ENCODE measurements at places on chromosomes 2 and 18. TPM values are rescaled to one million over a fixed set of nuclear protein-coding genes. Genes with fewer than 3 reads are reported as not detected.

GRCh38 chr2:66517772-66518171 lies 82.8 kb downstream of the MEIS1 start:
- DNase-seq = no peak

CXCR1 gene
- 0.12 TPM for total RNA-seq

MC2R gene
- not detected for total RNA-seq

GPR39 gene
- 7.2 TPM for total RNA-seq

PTPRN gene
- not detected for total RNA-seq

Measured in MCF 10A (cell line).